ENCODE measurements at places on chromosomes 1 and 21.
A peak's percentile ranks its signal among the peaks of the same experiment; 100 is the strongest.

- H3K4me1 ChIP-seq, result peaks cover 5% of the 10 kb centered on the region
- no peak for DNase-seq
- no peaks in the 10 kb centered on the region for H3K36me3 ChIP-seq
Observed at GRCh38 chr1:34871443-34872132, 12.0 kb upstream of the SMIM12 start.

GRCh38 chr1:211920602-211921226, 90.2 kb upstream of the LPGAT1 start:
- H3K27me3 ChIP-seq, result no peaks in the 10 kb centered on the region
- no peak overlapping the region for H3K4me3 ChIP-seq
- peaks cover 20% of the 10 kb centered on the region for H3K4me1 ChIP-seq
- DNase-seq, result no peak
- no peaks in the 10 kb centered on the region for H3K36me3 ChIP-seq

GRCh38 chr1:160877221-160877620, 7.8 kb downstream of the ITLN1 start:
- DNase-seq, result no peak
- H3K27me3 ChIP-seq, result no peaks in the 10 kb centered on the region
- H3K36me3 ChIP-seq, result no peaks in the 10 kb centered on the region
- H3K4me3 ChIP-seq, result no peak overlapping the region
- H3K4me1 ChIP-seq, result no peaks in the 10 kb centered on the region

DNA sequence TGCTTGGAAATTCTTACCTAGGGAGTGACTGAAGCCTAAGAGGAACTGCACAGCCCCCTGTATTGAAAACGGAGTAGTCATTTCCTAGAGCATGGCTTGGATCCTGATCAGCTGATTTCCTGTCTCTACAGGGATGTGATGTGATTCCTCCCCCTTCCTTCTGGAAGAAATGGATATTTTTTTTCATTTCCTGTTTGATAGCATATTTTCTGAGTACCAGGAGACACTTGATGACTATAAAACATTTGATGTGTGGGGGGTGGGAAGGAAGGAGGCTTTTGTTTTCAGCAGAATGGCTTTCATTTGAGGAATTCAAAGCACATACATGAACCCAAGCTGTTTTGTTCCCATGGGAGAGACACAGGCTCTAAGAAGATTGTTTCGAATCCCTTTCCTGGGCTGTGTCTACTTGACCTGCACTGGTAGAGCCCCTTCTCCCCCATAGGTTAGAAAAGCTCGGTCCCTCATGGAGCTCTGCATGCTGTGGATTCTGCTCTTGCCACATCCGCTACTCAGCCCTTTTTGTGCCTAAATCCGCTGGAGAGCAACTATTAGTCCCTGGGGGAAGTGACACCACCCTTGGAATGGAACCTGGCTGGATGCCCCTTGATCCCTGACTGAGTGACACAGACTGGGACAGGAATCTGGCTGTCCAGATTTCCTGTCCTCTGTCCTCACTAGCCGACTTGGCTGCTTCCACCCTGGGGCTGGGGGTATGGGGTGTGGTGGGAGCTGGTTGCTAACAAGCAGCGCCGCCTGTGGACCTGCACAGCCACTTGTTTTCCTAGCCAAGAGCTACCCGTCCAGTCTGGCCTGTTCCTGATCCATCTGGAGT, 71.8 kb upstream of the MACF1 start:
- no peaks in the 10 kb centered on the region for H3K36me3 ChIP-seq
- H3K27ac ChIP-seq, result peak overlapping the region; percentile 62
- DNase-seq, result no peak
- peaks cover 51% of the 10 kb centered on the region for H3K4me1 ChIP-seq
- H3K27me3 ChIP-seq, result no peaks in the 10 kb centered on the region
- no peak overlapping the region for H3K4me3 ChIP-seq

DNA sequence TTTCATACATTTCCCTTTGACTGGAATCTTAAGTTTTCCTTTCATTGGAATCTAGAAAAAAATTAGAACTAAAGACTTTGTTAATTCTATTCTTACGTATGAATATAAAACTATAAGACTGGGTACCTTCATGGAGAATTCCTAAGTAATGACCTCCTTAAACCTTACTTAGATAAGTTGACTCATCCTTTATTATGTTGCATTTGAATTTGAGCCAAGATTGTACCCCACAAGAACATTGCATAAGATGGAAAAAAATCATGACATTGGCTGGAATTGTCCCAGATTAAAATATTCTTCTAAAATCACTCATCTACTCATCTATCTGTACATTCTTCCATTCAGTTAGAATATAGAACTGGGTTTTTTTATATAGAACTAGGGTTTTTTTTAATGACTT, 137.4 kb downstream of the C1orf21 start:
- H3K4me3 ChIP-seq, result no peak overlapping the region
- DNase-seq, result no peak
- no peak overlapping the region for H3K27ac ChIP-seq

DNA sequence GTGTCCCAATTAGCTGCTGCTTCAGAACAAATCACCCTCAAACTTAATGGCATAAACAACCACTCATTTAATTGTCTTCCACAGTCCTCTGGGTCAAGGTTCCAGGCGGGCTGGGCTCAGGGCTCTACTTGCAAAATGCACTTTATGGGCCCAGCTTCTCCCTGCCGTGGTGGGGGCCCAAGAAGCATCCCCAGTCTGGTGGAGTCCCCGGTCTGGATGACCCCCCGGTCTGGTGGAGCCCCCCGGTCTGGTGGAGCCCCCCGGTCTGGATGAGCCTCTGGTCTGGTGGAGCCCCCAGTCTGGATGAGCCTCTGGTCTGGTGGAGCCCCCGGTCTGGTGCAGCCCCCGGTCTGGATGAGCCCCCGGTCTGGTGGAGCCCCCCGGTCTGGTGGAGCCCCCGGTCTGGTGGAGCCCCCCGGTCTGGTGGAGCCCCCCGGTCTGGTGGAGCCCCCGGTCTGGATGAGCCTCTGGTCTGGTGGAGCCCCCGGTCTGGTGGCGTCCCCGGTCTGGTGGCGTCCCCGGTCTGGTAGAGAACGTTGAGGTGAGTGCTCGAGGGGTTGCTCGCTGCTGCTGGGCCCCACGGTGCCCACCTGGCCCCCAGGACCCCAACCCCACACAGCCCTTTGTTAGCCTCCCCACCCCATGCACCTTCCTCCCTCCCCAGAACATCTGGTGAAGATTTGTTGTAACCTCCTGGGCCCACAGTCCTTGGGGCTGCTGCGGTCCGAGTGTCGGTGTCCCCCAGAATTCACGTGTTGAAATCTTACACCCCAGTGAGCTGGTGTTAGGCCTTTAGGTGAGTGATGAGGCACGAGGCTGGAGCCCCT, 33.8 kb downstream of the POFUT2 start:
- no peak for DNase-seq
- no peaks in the 10 kb centered on the region for H3K27me3 ChIP-seq
- no peak overlapping the region for H3K4me3 ChIP-seq
- H3K36me3 ChIP-seq, result no peaks in the 10 kb centered on the region
- H3K27ac ChIP-seq, result no peak overlapping the region

GRCh38 chr21:45546636-45547544, 4.7 kb upstream of the SLC19A1 start:
- H3K4me1 ChIP-seq, result peaks cover 10% of the 10 kb centered on the region
- H3K27me3 ChIP-seq, result no peaks in the 10 kb centered on the region
- DNase-seq, result no peak

DNA sequence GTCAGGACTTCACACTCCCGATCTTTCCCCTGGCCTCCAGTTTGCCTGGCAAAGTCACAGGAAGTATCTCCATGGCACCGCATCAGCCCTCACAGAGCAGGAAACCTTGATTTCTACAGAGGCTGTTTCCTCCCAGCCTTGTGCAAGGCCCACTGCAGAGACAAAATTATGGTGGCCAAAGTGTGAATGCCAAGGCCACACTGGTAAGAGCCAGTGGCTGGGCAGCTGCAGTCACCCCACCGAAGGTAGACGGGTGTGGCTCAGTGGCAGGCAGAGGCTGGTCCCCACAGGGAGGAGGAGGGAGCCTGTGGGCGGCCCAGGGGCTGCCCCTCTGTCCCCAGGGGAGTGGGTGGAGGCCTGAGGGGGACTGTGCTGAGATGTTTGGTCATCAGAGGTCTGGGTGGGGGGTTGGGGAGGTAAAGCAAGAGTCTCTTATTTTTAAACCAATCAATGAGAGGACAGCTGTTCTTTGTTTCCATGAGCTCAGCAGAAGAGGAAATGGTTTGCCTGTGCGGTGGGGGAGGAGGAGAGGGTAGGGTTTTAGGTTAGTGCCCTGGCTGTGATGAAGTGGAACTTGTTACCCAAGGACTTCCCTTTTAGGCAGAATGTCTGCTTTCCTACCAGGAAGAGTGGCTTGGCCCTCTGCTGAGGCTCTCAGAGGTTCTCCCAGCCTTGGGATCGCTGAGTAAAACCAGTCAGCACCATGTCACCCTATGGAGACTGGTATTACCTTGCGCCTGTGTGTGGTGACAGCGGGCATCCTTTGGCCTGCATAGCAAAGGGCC, 18.0 kb upstream of the BTG2 start:
- H3K4me1 ChIP-seq, result peaks cover 68% of the 10 kb centered on the region
- H3K4me3 ChIP-seq, result no peak overlapping the region
- no peaks in the 10 kb centered on the region for H3K36me3 ChIP-seq
- H3K27me3 ChIP-seq, result no peaks in the 10 kb centered on the region

DNA sequence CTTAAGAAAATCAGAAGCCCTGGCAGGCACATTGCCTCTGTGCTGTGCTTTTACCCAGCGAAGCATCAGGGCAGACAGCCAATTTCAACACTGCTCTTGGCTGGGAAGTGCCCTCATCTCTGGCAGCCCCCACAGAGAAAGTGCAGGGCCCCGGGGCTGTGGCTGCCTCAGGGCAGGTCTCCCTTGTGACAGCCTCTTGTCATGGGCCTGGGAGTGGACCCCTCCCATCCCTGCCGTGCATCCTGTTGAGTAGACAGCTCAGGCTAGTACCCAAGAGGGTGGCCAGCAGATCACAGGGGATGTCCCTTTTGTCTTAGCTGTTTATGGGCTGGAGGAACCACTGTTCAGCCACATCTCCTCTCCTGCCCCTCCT, 23.3 kb downstream of the TTC34 start:
- H3K27ac ChIP-seq, result no peak overlapping the region
- H3K36me3 ChIP-seq, result no peaks in the 10 kb centered on the region
- H3K4me1 ChIP-seq, result no peaks in the 10 kb centered on the region
- no peak overlapping the region for H3K4me3 ChIP-seq
- no peaks in the 10 kb centered on the region for H3K27me3 ChIP-seq
- no peak for DNase-seq
